ENCODE measurements at places on chromosomes 6 and 20.

DNA sequence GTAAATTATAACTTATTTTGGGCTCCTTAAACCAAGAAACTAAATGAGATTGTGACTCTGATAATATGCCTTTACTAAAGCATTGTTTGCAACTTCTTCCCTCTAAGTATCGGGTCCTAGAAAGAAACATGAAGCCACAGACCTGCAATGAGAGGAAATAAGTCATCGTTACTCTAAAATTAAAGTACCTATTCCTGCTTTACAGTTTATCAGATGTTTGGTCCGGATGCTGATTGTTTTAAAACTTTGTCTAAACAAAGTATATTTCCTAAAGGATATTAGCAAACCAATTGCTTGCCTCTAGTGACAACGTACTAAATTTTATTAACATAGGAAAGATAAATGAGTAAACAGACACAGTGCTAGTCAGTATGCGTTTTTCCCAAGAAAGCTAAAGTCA lies 216.8 kb downstream of the GJA1 start:
- DNase-seq: no peak

DNA sequence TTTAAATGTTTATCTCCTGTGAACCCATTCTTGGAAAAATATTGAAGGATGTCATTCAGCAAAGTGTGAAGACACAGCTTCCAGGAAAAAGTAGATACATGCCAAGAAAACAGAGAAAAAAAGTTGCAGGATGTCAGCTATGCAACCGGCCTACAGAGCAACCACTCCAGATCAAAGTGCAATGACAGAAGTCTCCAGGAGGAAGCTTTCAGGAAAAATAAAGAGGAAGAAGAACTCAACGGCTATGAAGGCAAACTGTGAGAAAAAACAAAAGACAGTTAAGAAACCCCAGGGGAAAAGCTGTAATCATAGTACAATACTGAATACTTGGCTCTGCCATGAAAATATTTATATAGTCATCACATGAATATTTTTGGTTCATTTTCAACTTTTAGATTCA lies 30.6 kb downstream of the REPS1 start:
- DNase-seq: no peak

GRCh38 chr20:56711018-56711417 lies 81.9 kb downstream of the TFAP2C start:
- DNase-seq: no peak

DNA sequence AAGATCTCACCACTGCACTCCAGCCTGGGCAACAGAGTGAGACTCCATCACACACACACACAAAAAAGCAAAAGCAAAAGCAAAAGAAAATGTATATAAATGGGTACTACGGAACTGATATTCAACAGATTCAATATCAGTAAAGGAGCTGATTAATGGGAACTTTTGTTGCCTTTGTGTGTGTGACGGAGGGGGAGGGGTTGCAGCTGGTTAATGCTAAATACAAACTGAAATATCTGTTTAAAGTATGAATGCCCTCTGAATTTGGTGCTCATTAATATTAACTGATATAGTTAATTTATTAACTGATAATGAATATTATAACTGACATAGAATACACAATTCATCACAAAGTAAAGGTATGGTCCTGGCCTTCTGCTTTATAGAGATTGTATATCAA lies 8.4 kb downstream of the NCOA6 start:
- DNase-seq: no peak

GRCh38 chr6:134379076-134379475 lies 61.2 kb upstream of the SGK1 start:
- DNase-seq: no peak

DNA sequence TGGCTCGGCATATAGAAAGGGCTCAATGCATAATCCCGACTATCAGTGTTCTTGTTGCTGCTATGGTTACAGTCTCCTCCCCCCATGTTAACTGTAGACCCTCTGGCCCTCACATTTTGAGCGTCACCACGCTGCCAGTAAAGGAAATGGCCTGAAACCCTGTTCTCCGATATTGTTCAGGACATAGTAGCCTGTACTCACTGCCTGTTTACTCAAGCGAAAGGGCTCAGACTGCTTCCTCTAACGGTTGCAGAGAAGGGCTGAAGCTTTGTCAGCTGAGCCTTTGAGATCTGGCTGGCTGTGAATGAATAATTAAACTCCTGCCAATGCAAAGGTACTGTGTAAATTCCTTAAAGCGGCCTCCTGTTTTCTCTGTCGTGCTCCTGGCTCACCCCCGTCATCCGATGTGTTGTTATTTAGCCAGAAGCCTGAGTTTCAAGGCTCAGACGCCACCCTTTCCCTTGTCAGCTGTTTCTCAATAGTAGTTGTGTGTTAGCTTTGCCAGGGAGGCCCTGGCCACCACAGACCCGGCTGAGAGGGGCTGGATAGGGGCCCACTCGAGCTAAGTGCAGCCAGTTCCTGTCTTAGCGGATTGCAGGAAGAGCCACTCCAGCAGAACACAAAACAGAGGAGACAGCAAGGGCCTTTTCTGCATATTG lies 31.2 kb upstream of the RALGAPA2 start:
- DNase-seq: no peak

GRCh38 chr6:157276134-157276532 lies 47.2 kb downstream of the TMEM242 start:
- DNase-seq: no peak

DNA sequence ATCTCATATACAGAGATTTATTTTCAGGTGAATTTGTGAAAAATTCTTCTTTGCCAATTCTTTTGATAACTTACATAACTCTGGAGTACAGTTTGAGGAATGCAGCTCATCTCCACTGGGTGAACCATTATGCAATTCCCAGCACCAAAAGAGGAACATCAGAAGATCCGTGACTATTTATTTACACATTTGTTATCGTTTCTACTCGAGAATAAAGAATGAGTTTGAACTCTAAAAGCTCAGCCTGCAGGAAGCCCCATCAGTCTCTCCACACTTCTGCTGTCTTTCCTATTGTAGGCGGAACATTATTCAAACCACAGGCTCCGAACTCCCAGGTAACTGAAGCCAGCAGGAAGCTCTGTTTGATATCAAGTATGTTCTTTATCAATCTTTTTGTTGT lies 95.9 kb upstream of the IFNGR1 start:
- DNase-seq: no peak

DNA sequence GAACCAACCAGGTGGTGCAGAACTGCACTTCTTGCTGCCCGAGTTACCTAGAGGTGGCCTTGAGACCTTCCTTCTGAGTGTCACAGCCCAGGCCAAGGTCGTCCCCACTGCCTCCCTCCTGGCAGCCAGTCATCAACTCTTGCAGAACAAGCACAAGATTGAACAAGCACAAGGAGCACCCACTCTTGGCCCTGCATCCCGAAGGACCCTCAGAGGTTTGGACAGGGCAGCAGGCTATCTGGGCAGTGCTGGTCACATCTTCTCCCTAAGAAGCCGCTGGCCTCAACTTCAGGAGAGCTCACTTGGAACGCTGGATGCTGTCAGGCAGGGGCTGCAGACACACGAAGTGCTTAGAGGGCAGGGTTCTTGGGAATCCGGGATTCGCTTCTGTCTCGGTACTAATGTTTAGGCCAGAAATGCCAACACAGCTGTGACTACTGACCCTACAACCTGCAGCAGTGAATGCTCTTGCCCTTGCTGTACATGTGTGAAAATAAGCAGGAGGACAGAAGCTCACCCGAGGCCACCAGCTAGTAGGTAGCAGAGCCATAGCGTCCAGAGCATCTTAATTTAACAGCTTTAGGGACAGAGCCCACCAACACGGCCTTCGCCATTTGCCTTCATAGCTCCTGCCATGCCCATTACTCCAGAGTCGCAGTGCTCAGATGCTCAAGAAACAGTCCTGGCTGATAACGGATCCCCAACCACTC lies 4.0 kb upstream of the ACSS1 start:
- DNase-seq: no peak

GRCh38 chr6:16277101-16277981 lies 39.0 kb downstream of the GMPR start:
- no peak for DNase-seq

GRCh38 chr6:131431718-131432117 lies 141.3 kb upstream of the ARG1 start:
- DNase-seq: no peak

- no peak for DNase-seq
Measured at GRCh38 chr6:101605874-101606273, 212.4 kb downstream of the GRIK2 start.

DNA sequence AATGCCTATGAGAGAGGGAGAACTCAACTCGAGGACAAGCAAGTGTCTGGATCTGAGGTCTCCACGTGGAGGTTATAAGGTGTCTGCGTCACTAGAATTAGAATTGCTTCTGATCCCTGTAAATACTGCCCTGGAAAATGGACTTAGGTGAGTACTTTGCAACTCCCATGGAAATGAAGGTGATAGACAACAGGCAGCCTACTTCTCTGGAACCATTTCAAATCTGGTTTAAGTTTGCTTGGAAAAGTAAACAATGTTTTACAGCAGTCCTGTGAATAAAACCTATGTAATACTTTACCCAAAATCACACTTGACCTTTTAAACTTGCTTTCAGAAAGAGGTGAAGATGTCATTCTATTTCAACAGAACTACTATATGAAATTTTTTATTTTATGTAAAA lies 70.1 kb upstream of the TENT5A start:
- DNase-seq: no peak

Data from stimulated activated CD4-positive, alpha-beta T cell treated with anti-CD3 and anti-CD28 coated beads, Interleukin-1b, Interleukin-23, amount 100 ng/mL, for 1 hour (primary cell).